Stimulated activated CD4-positive, alpha-beta T cell treated with anti-CD3 and anti-CD28 coated beads, TNF-alpha, amount 100 ng/mL, for 1 hour (primary cell): ENCODE measurements at places on chromosomes 4 and X.

GRCh38 chr4:3296651-3297050 is 3.8 kb downstream of the RGS12 start:
- DNase-seq = no peak

DNA sequence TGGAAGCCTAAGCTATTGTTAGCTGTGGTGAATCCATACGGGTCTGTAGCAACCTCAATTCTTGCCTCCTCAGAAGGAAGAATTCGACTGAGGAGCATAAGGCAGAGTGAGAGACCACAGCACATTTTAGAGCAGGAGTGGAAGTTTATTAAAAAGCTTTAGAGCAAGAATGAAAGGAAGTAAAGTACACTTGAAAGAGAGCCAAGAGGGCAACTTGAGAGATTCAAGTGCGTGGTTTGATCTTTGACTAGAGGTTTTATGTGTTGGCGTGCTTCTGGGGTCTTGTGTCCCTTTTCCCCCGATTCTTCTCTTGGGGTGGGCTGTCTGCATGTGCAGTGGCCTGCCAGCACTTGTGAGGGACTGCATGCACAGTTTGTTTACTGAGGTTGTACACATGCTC is 880.6 kb upstream of the INTU start:
- no peak for DNase-seq

GRCh38 chrX:6257025-6257424 is 28.4 kb upstream of the NLGN4X start:
- DNase-seq = no peak

- no peak for DNase-seq
Measured at GRCh38 chrX:107691024-107691448, 62.7 kb downstream of the PRPS1 start.

- no peak for DNase-seq
Measured at GRCh38 chr4:150874338-150875226, 140.5 kb downstream of the LRBA start.

GRCh38 chr4:7054106-7054880 is 11.1 kb downstream of the TADA2B start:
- DNase-seq = no peak

GRCh38 chr4:1556541-1557220 is 127.4 kb downstream of the FAM53A start:
- DNase-seq = no peak

- no peak for DNase-seq
Measured at GRCh38 chrX:8760021-8760420, 28.1 kb upstream of the ANOS1 start.

DNA sequence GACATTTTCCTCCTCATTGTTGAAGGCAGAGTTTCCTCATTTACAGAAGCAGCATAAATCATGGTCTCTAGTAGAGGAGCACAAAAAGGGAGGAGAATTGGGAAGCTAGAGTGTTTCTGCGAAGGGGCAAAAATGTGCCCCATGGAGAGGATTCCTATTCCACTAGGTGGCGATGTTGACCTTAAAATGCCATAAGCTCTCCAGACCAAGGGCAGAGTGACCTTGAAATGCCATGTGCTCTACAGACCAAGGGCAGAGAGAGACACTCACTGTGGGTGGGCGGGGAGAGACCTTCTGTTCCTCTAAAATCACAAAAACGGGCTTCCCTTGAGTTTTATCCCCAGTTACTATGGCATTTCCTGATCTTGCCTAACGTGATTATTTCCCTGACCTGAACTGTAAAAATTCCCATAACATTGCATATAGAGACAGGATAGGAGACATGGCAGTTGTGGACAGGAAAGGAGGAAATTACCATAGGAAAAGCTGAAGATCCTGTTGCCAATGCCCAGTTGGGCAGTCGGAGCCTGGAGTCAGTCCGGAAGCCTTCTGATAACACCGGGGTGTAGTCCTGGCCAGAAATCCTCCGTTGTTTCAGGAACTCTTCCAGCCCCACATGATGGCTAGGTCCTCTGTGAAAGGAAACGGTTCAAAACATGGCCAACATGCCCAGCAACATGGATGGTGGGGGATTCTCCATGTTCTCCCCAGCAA is 567.7 kb downstream of the MAGEB5 start:
- DNase-seq = no peak

DNA sequence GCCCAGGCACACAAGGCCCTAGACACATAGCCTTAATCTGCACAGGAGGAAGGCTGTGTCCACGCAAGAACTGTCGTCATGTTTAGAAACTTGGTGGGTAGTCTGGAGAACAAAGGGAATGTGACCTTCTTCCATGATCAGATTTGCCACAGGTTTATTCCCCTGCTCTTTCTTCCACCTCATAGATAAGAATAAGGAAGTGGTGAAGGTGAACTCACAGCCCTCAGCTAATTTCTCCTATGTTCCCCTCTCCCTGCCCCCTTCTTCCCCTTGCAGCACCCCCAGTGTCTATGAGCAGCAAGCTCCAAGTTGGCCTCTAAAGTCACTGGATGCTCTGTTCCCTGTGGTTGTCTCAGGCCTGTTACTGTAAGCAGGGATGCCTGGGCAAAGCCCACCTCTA is 39.8 kb upstream of the LAS1L start:
- no peak for DNase-seq

- no peak for DNase-seq
Measured at GRCh38 chrX:41066391-41066790, 18.9 kb upstream of the USP9X start.

DNA sequence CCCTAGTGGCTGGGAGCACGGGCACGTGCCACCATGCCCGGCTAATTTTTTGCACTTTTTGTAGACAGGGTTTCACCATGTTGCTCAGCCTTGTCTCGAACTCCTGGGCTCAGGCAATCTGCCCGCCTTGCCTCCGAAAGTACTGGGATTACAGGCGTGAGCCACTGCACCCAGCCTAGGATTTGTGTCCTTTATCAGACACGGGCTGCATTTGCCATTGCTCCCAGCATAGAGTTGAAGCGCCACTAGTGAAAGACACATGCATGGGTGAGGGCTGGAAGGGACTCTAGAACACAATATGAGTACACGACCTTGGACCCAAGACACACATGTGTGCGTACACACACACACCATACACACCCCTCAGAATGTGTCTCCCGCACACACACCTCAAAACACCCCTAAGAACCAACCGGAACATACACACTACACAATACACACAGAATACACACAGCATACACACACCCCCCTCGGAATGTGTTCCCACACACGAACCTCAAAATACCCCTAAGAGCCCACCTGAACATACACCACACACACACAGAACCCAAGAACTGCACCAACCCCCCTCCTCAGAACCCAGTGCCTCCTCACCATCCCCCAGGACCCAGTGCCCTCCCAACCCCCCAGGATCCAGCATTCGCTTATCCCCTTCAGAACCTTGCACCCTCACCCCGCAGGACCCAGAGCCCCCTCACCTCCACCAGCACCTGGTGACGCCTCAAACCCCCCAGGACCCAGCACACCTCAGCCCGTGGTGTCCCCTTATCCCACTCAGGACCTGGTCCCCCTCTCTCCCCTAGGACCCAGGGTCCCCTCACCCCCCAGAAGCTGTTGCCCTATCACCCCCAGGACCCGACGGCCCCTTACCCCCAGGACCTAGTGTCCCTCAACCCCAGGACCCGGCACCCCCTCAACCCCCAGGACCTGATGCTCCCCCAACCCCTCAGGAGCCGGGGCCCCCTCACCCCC is 1.0 kb downstream of the TNIP2 start:
- no peak for DNase-seq

DNA sequence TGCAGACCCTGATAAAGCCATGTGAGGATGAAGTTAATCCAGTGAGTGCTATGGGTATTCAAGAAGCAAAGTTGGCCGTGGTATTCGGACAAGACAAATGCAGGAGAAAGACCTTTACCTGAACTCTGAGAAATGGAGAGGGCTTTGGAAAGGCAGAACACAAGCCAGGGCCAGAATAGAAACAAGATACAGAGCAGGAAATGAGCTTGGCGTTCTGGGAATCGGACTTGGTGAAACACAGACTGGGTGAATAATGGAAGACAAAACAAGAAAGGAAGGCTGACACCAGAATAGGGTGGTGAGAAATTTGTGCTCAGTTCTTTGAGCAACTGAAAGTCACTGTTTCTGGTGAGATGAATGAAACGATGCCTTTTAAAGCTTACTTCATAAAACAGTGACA is 83.3 kb downstream of the VEGFC start:
- DNase-seq = no peak

DNA sequence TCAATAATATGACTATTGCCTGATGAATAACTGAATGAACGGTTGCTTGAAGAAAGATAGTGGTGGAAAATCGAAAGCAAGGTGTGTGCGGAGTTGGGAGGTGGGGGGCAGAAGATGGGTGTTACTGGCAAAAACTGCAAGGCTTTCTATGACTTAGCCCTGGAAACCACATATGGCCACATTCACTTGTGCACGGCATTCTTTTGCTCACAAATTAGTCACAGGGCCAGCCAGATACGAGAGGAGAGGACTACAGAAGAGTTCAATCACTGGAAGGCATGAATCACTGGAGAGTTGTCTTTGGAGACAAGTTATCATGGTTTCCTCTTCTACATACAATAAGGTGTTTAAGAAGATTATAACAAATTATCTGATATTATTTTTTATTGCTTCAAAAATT is 626.5 kb upstream of the CPEB2 start:
- no peak for DNase-seq

GRCh38 chrX:110426155-110426504 is 67.5 kb downstream of the RTL9 start:
- no peak for DNase-seq

DNA sequence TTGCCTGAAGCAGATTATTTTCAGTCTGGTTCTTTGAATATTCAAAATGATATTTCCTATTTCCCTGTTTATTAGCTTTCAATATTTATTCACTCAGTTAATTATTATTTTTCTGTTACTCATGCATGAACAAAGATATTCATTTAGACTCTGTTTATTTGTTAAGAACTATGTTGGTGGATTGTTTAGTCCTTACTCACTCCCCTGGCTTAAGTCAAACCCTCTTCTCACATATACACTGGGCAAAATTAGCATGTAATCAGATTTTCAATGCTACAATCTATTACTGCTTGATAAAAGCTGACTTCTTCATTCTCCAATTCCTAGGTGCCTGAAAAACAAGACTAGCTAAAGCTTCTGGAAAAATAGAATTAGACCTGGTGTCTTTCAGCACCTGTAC is 335.8 kb downstream of the FAT4 start:
- no peak for DNase-seq

DNA sequence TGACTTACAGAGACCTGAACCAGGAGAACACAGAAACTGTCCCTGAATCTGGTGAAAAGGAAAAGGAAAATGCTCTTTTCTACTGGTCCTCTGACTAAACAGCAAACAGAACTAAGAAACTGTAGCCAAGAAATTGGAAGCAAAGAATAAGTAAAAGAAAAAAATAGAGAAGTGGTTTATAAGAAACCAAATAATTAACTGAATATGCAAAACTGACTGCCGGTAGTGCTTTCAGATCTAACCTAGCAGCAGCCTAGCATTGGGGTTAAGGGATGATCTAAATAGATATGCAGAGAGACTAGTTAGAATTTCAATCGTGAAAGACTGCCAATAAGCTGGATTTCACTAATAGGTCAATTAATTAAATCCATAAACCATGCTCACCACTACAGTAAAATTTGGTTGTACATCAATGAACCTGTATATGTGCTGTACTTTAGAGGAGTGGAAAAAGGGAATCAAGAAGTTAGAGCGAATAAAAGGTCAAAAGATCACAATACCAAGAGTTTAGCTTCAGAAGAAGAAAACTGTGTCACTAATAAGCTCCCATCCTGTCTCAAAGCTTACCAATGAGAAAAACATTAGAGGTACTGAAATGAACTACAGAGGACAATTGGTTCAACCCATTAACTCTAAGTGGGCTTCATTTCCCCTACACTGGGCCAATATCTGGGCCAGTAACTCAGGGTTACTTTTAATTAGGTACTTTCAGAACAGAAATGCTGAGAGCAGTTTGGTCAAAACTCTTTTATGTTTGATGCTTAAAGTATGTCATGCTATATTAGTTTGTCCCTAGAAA is 53.6 kb downstream of the KLHL13 start:
- DNase-seq = no peak

DNA sequence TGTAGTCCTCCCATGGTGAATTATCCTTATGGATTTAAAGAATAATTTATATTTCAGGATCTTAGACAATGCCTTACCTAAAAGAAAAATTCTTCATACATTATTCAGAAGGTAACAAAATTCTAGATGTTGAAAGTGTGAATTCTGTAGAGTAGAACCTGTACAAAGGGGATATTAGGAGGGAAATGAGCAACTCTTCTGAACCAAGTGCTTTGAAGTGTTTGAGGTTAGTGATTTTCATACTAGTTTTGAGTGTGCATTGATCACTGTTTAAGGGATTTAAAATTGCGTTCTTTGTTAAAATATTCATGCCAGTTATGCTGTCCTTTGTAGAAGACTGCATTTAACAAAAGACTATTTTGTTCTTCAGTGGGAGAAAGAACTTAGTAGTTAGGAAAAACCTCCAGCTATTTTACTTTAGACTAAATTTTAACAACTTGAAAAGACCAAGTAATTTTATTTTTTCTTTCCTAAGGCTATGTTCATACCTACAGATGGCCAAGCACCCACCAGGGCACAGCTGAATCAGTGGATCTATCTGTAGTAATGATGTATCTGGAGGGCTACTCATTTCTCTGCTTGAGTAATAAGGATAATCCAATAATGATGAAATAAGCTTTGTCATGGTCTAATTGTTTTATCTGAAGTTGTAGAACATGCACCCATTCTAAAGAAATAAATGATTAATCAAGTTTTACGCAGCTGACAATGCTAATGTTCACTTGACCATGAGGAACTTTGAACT is 134.3 kb upstream of the RPS6KA6 start:
- no peak for DNase-seq

DNA sequence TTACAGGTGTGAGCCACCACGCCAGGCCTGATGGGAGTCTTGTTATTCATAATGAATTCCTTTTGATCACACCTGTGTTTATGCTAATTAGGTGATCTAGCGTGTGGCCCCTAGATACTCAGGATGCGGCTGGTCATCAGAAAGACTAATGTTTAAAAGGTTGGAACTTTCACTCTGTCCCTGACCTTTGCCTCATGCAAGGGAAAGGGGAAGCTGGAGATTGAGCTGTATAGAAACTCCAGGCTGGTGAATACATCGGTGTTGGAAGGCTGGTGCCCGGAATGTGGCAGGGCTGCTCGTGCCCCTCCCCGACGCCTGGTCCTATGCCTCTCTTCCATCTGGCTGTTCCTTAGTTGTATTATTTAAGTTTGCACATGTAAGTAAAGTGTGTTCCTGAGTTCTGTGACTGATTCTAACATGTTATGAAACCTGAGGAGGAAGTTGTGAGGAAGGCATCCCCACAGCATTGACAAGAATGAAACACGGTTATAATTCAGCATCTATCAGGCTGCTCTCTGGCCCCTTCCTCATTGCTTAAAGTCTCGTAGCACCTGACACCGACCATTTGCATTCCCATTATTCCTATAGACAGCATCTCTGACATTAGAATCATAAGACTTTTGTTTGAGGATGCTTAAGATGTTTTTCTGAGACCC is 28.9 kb downstream of the CASP3 start:
- DNase-seq = no peak

GRCh38 chr4:82282875-82283274 is 90.9 kb downstream of the HNRNPD start:
- no peak for DNase-seq

DNA sequence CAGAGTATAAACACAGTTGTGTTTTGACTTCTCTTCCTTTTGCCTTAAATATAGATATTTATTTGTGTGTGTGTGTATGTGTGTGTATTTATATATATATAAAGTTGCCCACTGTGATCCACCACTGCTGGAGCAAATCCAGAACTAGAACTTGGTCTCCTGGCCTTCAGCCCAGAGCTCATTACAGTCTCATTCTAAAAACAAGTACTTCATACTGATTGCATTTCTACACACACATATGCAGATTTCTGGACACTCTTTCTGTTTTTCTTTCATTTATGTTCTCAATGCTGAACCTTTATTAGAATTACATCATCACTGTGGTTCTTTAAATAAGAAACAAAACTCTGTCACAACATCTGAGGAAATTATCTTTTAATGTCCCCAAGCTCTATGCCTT is 381 bp downstream of the TXK start:
- DNase-seq = no peak
